ENCODE measurements at places on chromosomes 6 and 20. TPM values are rescaled to one million over a fixed set of nuclear protein-coding genes. Genes with fewer than 3 reads are reported as not detected.

RIPPLY2 gene
- total RNA-seq = under 0.01 TPM

MCHR2 gene
- total RNA-seq = not detected

MAP7 gene
- 1.4 TPM for total RNA-seq

TNFRSF21 gene
- 0.26 TPM for total RNA-seq

All from articular chondrocyte of knee joint (primary cell).